D341Med (cell line): ENCODE measurements at places on chromosomes 3 and 15.

DNA sequence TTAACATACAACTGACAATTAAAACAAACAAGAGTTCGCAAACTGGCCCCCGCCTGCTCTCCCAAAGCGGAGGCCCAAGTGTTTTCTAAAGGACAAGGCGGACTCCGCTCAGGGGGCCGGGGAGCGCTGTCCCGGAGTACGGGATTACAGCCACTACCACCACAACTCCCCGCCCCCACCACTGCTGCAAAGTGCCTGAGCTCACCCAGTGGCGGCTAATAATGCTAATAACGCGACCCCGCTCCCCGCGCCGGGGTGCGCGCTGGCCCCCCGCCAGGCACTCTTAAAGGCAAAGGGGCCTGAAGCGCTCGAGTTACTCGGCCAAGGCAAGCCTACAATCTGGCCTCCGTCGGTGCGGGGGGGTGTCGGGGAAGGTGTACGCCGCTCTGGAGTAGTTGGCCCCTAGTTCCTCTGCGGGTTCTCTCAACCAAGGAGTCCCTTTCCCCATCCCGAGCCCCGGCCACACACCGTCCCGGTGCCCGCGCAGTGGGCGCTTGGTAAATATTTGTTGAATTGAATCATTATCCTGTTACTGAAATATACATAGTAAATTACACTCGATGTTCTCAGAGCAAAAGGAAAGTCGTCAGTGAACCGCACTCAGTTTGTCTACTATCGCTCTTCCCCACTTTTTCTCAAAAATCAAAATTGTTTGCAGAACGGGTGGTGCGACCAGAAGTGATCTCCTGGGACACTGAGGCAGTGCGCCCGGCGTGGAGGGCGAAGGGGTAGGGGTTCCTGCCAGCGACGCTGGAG, 827 bp downstream of the WNT5A start:
- peak; percentile 45 for DNase-seq

- no peak for DNase-seq
Measured at GRCh38 chr3:12879191-12879815, 37.9 kb upstream of the RPL32 start.

GRCh38 chr3:11335056-11335608, 62.9 kb downstream of the ATG7 start:
- DNase-seq: peak; percentile 44

DNA sequence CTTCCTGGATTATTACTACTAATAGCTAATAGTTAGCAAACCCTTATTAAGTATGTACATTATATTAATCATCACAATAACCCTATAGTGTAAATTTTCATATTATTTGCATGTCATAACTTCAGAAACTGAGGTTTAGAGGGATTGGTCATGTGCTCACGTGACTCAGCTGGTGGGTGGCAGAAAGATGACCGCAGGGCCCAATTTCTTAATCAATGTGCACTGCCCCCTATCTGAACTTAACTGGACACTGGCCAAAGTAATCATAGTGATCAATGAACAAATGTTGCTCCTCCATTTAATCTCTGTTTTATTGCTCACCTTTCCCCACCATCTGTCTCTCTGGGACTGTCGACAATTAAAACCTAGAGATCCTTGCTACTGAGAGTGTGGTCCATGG, 52.2 kb downstream of the PLD1 start:
- no peak for DNase-seq

DNA sequence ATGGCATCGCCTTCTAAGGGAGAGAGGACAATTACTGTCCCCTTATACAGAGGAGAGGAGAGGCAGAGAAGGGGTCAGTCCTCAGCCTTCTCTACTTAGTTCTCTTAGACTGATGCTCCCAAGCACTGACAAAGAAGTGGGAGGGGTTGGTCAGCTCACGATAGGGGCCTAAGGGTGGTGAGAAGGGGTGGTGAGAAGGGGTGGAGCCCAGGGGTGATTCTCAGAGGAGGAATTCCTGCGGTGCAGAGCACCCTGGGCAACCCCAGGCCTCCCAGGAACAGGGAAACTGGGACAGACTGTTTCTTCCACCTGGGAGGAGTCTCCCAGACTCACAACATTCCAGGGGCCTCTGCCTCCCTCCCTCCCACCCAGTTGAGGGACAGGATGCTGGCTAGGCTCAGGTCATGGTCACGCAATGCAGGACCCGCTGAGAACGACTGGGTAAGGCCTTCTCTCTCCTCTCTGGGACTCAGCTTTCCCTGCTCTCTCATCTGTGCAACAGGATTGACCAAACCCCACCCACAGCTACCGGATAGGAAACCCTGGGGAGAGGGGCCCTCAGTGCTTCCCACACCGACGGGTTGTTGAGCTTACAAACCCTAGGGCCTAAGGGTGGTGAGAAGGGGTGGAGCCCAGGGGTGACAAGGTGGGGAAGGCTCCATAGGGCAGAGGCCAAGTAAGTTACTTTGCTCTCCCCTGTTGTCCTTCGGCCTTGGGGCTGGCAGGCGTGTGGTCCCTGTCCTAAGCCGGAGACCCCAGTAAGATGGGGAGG, 1.5 kb downstream of the TPRA1 start:
- DNase-seq: no peak

GRCh38 chr15:57611938-57612337, 20.2 kb downstream of the MYZAP start:
- no peak for DNase-seq

- no peak for DNase-seq
Measured at GRCh38 chr3:144052275-144052674, 80.7 kb downstream of the DIPK2A start.

- no peak for DNase-seq
Measured at GRCh38 chr3:180246688-180247195, 210.0 kb upstream of the PEX5L start.

GRCh38 chr15:71634820-71635560, 175.4 kb upstream of the NR2E3 start:
- no peak for DNase-seq

GRCh38 chr3:71753701-71754609, at the start of gene GPR27:
Gene GPR27, plus strand, starts transcription at chr3:71753855. Its CDS starts 195 bp downstream, at chr3:71754050.
- peak; percentile 85 for DNase-seq

- peak; percentile 58 for DNase-seq
Measured at GRCh38 chr3:118974356-118975097, 60.1 kb downstream of the IGSF11 start.

DNA sequence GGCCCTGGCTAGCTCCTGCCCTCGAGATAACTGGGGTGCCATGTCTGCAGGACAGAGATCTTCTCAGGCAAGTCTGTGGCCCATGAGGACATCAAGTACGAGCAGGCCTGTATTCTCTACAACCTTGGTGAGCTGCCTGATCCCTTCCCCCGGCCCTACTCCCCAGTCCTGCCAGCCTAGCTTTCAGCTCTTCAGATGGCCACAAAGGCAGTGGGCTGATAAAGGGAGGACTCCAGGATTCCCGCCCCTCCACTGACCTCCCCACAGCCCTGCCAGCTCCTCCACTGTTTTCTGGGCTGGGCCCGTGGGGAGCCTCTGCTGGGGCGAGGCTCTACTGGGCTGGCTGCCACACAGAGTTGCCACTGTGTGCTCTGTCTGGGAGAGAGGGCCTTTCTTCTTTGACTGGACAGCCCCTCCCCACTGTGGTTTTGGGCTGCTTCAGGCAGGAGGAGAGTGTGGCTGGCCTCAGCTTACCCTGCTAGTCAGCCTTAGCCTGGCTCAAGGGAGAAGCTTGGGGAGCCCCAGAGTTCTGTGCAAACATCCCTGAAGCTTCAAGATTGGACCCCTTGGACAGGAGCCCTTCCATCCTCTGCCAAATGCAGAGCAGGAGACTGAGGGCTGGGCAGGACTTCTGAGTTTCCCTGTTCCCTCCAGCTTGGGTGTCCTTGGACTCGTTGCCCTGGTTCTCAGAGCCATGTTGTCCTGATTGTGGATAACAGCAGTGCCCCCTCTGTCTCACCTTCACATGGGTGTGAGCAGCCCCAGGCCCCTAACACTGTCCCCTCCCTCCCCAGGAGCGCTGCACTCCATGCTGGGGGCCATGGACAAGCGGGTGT, 24.4 kb downstream of the PTPN23 start:
- peak; percentile 23 for DNase-seq

- DNase-seq: no peak
Measured at GRCh38 chr15:91620229-91620628, 233.3 kb upstream of the SLCO3A1 start.

GRCh38 chr3:130259166-130259874, 86.2 kb upstream of the COL6A5 start:
- DNase-seq: no peak

GRCh38 chr15:67914537-67915460, 75.0 kb upstream of the RNU6-1 start:
- DNase-seq: no peak

DNA sequence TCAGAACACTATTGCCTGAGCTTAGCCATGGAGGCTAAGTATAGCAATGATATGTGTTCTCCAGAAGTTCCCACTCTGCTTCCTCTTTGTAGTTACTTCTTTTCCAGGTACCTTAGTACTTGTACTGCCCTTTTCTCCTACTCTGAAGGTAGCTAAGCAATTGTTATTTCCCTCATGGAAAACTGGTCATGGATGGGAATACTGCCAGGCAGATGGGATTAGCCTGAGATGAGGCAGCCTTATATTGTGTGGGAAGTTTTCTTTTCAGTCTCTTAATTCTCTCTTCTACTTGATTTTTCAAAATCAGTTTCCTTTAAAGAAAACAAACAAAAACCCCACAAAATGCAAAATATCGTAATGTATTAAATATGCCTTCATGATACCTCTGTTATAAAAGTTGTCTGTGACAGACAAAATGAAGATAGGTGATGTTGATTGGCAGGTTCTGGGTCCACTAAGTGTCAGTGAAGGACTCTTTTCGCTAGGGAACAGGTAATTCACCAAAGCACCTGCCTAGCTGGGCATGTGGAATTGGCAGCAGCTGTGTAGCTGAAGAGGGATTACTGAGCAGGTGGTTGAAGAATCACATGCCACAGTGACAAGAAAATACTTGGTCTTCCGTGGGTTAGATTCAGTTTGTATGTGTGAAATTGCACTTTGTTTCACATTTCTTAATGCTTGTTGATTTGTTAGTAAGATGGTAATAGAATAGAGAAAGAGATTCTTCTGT, 4.1 kb downstream of the ZNF609 start:
- peak; percentile 40 for DNase-seq

DNA sequence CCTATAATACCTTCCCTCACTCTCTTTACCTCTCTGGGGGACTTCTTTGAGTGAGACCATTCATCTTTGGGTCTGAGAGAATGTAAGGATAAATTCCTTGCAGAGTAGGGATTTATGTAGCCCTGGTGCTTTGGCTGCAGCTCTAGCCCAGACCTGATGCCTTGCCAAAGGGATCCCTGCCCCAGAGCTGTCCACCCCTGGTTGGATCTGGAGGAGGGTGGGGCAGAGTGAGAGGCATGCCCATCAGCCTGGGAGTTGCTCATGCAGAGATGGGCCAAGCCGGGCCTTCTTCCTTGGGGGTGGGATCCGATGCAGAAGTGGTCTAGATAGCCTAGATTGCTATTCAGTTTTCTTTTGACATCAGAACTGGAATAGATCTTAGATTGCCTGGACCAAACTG, 31.5 kb downstream of the RTP1 start:
- DNase-seq: no peak

GRCh38 chr15:75232826-75233503, 25.2 kb upstream of the GOLGA6C start:
- peak; percentile 30 for DNase-seq

GRCh38 chr3:106628407-106628806, 748.8 kb upstream of the CCDC54 start:
- no peak for DNase-seq

DNA sequence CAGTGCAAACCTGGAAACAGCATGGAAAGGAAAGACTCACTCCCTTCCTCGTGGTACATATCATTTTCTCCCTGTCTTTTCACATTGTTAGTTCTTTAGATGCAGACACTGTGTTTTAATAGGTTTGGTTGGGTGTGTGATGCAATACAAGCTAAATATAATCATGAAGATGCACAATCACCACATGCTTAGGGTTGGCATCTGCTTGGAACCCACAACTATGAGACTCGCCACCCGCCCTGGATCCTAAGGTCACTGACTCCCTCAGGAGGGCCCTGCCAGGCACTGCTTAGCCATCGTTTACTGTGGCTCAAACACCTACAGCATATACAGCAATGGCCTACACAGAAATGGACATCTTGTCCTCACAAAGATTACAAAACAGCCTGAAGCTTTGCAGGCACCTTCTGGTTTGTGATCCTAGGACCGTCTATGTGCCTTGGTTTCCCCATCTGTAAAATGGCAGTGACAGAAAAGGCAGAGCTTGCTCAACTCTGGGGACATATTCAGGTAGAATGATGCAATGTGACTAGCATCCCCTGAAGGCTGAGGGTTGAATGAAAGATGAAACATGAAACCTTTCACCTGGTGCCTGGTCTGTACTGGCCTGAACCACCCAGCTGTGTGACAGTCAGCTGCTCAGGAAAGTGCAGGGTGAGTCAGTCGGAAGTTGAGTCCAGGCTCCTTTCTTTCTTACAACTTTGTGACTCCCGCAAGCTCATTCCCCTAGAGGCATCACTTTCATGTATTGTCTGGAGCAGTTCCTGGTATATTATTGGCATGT, 123.6 kb upstream of the PFN2 start:
- DNase-seq: no peak

DNA sequence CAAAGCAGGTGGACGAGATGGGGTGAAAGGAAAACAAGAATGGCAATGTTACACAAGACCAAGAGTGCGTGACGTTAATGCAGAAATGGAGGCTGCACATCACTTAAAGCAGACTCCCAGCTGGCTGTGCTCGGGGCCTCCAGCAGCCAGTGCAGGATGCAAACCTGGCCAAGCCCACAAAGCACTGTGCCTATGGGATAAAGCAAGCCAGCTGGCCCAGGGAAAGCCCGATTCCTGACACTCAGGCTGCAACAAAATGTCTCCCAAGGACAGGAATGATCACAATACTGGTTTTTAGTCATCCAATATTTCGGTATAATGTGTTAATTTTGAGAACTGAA, 86.2 kb downstream of the SEC22A start:
- peak; percentile 19 for DNase-seq

DNA sequence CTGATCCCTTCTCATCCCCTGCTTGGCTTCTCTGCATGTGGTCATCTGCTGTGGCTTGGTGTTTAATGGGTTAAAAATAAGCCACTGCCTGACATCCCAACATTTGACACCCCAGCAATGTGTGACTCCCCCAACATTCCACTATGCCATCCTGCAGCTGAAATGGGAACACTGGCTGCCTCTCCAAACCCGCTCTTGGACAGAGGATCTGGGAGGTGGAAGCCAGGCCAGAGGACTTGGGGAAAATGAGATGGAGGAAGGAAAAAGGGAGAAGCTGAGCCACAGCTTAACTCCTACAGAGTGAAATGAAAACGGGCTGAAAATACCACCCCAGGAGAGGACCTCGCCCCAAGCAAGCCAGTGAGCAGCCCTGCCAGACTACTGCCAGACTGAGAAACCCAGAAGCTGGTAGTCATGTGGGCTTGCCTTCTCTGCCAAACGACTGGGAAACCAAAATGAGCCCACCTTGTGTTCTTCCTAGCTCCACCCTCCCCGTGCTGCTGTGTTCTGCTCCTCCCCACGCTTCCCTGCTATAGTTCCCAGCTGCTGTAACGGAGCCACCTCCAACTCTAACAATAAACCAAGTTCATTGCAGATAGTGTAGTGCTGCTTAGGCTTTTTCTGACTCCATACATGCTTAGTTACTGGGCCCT, 13.7 kb downstream of the MAP1A start:
- no peak for DNase-seq

DNA sequence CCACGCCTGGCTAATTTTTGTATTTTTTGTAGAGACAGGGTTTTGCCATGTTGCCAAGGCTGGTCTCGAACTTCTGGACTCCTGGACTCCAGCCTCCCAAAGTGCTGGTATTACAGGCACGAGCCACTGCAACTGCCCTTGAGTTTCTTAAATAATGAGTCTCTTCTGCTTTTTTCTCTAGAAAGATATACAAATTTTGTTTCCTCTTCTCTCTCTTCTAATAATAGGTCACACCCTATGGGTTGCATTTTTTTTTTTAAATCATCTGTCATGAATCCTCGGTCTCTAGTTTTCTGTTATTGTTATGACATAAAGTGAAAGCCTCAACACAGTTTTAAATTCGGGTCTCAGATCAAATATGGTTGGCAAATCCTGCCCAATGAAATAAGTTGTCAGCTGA, 111.2 kb downstream of the IL12A start:
- DNase-seq: no peak
